Activated T-cell treated with anti-CD3 and anti-CD28 coated beads for 24 hours (primary cell): ENCODE measurements at places on chromosomes 2 and 18.

GRCh38 chr2:147485210-147485851 lies 359.5 kb upstream of the ACVR2A start:
- no peak for DNase-seq

DNA sequence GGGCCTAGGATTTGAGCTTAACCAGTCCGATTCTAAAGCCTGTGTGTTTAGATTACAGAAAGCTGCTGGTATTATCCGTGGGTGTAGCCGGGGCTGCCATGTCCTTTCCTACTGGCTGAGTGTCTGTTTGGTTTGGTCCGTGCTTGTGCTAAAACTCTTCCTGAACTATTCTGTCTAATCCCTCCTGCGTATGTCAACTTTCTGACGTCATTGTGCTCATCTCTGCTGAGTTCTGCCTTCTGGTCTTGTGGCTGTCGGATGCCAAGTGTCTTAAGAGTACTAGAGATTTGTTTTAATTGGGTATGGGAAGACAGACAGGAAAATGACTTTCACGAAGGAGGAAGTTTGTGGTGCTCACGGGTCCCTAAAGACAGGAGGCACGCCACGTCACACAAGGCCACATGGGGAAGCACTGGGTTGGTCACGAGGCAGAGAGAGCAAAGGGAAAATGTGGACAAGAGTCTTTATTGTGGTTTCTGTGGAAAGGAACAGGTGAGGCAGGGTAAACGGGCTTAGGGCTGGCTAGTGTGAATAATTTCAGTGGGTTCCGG lies 31.8 kb upstream of the NTSR2 start:
- DNase-seq: no peak

DNA sequence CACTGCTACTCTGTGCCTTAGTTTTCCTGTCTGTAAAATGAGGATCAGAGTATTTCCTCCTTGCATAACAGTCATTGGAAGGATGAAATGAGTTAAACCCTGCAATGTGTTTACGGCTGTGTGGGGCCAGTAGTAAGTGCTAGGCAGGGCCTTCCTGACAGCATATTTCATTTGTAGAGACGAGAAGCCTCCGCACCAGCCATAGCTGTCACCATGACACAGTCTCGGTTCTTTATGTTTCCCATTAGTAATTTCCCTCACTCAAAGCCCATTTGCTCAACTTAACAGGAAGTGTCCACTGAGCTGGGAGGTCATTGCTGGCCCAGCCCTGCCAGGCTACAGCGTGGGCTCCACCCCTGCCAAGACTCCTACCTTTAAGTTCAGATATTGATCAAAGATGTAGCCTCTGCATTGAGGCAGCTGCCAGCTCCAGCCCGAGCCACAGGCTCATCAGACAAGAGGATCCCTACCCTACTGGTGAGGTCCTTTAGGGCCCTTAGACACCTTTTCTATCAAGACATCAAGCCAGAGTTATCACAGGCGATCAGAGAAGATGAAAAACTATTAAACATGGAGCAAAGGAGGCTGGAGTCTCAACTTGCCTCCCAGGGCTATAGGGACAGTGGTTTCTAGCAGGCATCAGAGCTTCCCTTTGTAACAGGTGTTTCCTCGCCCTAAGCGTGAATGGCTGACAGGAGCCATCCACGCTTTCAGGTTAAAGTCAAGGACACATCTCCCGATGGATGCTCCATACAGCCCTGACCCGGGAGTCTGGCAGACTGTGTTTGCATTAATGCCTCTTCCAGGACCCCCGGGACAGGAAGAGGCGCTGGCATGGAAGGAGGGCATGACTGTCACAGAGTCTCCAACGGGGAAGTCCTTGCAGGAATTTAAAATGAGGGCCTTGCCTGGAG lies 251.7 kb downstream of the NDUFA10 start:
- no peak for DNase-seq

DNA sequence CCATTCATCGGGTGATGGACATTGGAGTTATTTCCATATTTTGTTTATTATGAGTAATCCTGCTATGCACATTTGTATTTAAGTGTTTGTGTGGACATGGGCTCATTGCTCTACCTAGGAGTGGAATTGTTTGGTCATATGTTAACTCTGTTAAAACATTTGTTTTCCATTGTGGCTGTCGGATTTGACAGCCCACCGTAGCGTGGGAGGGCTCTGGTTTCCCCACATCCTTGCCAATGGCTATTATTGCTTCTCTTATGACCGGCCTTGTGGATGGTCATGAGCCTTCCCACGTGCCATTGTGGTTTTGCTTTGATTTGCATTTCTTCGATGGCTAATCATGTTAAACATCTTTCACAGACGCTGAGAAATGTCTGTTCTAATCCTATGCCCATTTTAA lies 92.0 kb downstream of the ZNF236 start:
- DNase-seq: no peak

- no peak for DNase-seq
These were observed 543.5 kb upstream of the HNMT start for GRCh38 chr2:137420744-137421143.

GRCh38 chr2:208006833-208007232 lies 18.5 kb downstream of the PLEKHM3 start:
- DNase-seq: no peak

DNA sequence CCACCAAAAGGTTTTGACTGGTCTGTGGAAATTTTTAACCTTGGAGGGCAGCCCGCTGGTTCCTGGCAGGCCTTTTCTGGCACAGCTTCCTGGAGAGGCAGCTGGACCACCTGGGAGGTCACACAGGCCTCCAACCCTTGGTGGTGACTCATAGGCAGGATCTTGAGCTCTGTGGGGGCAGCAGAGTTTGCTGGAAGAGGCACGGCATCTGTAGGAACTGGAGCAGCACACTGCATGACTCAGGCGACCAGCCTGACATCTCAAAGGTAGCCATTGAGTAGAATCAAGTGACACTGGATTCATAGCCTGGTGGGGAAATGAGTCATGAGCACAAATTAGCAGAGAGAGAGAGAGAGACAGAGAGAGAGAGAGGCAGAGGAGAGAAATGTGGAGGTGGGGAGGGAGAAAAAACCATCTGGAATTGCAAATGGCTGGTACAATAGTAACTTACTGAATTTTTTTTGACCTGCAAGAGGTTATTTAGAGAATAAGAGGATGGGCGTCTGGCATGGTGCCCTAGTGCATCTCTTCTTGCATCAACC lies 57.4 kb downstream of the TRPM8 start:
- no peak for DNase-seq

DNA sequence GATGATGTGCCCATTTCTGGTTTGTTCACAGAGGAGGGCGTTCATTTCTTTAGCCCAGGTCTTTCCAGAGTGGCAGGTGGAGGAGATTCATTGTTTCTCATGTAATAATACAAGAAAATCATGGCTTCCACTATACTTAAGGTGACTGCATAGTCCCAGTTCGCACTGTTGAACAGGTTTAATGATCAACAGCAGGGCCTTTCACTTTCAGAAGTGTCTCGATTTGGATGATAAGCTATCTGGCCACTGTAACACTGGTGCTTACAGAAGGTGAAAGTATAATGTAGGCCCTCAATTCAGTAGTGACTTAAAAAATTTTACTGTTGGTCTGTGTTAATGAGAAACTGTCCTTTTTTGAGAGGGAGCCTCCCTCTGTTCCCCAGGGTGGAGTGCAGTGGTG lies 1.4 kb downstream of the RMC1 start:
- no peak for DNase-seq

DNA sequence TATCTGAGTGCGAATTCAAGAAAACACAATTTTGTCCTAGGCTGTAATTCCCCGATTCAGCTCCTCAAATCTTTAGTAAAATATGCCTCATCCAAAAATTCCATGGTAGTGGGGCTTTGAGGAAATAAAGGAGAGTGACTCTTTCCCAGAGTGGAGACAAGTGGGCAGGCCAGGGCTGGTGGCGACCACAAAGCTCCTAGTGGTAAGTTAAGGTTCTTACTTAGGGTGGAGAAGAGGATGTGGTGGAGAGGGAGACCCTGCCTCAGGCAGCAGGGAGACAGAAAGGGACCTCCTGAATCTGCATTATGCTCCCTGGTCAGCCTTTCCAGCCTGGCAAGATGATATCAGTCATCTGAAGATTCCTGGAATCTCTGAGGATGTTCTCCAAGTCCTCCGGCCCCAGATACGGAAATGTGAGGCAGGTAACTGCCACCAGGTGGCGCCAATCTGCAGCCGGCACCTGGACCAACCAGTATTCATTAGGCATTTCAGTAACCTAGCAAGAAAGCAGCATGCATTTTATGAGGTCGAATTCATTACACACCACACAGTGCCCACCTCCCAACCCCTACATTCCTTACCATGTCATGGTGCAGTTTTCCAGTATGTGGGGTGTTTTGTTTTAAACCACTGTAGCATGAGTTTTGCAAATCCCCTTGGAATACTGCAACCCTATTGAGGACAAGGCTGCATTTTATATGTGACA lies 106.4 kb downstream of the POLE4 start:
- peak; percentile 16 for DNase-seq

GRCh38 chr18:78792094-78792493 lies 187.5 kb upstream of the SALL3 start:
- no peak for DNase-seq

DNA sequence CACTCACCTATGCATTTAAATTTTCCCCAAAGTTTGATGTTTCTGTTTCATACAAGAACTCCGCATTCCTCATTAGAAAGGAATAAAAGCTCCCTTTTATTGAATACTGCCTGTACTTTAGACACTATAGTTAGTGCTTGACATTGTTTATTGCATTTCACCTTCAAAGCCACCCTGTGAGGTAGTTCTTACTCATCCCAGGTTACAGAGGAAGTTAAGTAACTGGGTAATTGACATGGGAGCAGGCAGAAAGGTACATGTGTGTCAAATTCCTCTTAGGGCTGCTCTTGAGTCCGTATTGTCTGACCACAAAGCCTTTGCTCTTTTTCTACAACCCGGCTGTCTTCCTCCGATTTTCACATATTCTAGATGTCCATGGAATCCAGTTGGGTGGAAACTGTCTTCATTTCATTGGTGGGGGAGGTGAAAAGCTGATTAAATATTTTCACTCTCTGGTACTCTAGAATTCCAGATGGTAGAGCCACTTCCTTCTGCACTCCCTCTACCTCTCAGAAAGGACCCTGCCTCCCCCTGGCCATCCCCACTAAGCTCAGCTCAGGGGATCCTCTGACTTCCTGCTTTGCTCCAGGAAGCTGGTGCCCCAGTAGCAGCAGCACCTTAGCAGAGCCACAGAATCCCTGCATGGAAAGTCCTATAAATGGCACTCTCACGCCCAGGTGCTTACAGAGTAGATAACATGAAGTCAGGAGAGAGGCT lies 319.2 kb downstream of the LRATD1 start:
- DNase-seq: no peak

GRCh38 chr2:107729440-107729839 lies 97.3 kb upstream of the RGPD4 start:
- DNase-seq: no peak

- DNase-seq: no peak
These were observed 140.2 kb upstream of the NDUFV2 start for GRCh38 chr18:8962192-8962779.

GRCh38 chr18:24011123-24011917 lies 3.2 kb upstream of the TTC39C start:
- DNase-seq: no peak

GRCh38 chr2:142946941-142947340 lies 69.5 kb downstream of the KYNU start:
- DNase-seq: no peak

DNA sequence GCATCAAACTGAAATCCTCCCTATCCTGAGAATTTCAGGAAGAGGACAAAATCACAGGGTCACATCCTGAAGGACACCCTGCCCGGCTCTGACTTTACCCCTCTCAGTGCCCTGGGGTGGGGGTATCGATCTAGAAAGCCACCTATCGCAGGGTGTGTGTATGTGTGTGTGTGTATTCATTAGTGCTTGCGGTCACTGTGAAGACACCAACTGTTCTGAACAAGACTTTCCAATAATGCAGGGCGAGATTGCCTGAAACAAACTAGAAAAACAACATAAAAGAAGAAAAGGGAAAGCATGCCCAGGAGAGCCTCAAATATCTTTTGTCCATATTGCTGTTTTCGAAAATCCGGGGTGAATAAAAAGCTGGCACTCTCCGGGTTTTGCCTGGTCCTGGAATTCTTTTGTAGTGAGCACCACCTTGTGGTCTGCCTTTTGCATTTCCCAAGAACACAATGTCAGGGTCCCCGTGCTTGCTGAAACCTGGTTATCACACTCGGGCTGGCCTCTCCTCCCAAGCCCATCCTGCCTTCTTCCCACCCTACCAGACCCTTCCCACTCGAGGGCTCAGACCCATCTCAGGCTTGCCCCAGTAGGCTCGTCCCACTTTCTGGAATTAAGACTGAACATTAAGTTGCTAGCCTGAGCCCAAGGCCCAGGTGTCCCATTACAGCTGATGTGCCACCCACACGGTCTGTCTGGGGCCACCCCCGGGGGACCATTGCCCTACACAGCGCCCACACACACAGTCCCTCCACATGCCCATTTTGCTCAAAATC lies 25.0 kb upstream of the COPS8 start:
- DNase-seq: no peak

DNA sequence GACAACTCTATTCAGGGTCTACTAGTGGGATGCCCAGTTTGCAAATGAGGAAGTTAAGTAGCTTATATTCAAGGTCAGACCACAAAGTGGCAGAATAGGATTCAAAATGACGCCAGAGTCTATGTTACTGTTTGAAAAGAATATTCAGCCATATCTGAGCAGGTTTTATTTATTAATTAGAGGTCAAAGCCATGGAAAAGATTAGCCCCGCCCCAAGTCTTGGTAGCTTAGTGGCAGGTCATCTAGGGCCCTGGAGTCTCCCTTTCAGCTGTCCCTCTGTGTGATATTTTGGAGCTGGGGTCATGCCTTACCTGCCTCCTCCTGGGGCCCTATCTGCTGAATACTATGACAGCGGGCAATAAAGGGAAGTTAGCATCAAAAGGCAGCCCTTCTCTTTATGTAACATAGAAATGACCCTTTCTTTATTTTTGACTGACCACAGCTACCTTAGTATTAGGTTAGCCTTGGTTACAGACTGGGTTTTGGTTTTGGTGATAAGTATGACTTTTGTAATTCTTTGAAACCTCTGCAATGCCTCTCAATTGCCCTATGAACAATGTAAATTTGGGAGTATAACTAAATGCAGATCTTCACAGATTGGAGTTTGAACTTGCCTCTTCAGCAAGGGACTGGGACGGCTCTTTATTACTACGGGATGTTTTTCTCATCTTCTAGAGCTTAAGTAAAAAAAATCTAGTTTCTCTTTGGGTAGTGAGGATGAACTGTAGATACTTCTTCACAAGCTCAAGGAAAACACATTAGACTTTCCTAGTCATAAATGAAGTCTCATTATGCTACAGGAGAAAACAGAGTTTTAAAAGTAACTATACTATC lies 153.0 kb upstream of the ITGA4 start:
- no peak for DNase-seq

- no peak for DNase-seq
These were observed 30.4 kb downstream of the UPP2 start for GRCh38 chr2:158131919-158132566.

DNA sequence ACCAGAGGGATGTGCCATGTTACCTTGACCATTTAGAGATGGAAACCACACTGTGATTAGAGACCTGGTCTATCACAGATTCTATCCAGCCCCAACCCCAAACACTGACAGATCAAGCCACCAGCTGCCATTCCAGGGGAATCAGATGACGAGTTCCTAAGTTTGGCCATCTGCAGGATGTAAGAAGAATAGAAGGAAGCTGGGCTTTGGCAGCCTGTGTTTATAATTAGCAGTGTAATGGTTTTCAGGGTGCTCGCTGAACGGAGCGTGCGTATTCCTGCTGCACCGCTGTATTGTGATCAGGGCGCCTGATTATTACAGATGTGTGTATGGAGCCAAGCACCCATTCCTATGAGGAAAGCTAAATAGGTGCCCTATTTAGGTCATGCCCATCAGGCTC lies 138.1 kb downstream of the LRRC30 start:
- no peak for DNase-seq

- no peak for DNase-seq
These were observed 33.5 kb upstream of the ZEB2 start for GRCh38 chr2:144553379-144553778.
